ENCODE measurements at places on chromosomes 5 and 9.

DNA sequence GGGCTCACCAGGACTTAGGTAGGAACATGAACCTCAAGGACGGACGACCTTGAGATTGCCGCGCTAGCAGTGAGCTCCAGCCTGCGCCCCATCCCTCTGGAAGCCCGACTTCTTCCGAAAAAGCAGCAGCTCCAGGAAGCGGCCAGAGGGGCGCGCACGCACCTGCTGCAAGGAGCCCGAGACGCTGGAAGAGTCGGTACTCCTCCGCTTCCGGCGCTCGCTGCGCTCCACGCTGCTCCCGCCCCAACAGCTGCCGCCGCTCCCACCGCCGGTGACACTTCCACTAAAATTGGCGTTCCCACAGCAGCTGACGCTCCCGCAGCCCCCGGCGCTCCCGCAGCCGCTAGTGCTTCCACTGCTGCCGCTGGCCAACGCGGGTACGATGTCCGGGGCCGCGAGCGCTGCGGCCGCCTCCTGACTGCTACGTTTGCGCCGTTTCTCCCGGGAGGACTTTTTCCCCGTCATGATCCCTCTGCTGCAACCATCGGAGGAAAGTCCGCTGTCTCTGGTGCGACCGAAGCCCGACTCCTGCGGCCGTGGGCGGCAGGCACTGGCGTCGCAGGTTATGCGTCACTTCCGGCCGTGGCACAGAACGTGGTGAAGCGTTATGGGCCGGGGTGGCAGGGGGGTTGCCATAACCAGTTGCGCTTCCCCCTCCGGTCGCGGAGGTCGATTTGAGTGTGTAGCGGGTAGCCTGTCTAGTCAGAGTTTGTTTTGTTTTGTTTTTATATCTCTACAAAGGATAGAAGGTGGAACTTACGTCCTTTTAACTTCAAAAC, at the start of gene CAAP1:
CAAP1 (minus strand) TSS at position 552 of the 779 bp plus-strand sequence; CDS start at position 465, 87 bp downstream.
- peak; percentile 97 for DNase-seq

GRCh38 chr5:122565331-122565730, 209.5 kb upstream of the SNX2 start:
- no peak for DNase-seq

DNA sequence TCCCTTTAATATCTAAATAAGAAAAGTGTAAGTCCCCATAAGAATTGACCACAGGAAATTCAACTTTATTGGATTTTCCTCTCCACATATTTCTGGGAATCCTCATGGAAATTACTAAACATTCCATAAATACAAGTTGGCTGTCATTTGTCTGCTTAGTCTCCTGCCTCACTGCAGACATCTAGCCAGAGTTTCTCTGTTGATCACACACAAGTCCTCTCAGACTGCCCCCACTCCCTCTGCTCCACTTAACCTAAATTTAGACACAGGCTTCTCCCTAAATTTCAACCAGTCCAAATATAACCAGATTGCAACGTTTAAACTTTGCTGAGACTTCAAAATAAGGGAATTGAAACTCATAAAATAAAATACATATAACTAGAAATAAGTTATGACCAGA, 982.1 kb downstream of the DTWD2 start:
- DNase-seq = no peak

DNA sequence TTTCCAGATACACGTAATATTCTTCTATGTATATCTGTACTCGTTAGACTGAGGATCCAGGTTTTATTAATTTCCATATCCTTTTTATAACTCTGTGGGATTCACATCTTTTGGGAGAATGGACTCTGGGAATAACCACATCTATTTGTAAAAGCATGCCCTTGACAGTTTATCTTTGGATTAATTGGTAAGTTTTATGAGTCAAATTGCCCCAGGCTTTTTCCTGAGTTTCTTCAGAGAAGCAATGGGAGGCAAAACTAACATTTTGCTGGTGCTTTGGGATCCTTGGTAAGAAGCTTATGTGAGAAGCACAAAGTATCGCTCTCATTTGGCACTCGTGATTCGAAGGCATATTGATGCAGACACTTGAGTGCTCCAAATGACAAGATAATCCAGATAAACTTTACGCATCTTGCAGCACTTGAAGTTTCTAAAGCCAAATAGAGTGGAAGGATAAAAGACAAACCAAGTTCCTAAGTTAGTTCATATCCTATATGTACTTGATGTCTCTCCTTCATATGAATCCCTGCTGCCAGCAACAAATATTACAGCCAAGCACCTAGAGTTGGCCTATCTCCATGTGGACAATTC, 324.7 kb downstream of the TLE4 start:
- no peak for DNase-seq

GRCh38 chr5:31319335-31319734, 125.8 kb downstream of the CDH6 start:
- DNase-seq = no peak

GRCh38 chr5:123119334-123119986, 30.4 kb downstream of the PRDM6 start:
- peak; percentile 61 for DNase-seq

Data from osteoblast (primary cell).